Stomach (tissue), 19 donors: ENCODE measurements at places on chromosomes 1 and 21. TPM values are rescaled to one million over a fixed set of nuclear protein-coding genes. Genes with fewer than 3 reads are reported as not detected.

TMPRSS2 gene
- 329 TPM for total RNA-seq

GRCh38 chr21:36926989-36927718 lies 39.3 kb downstream of the HLCS start:
- DNase-seq: no peak
- no peak overlapping the region for H3K4me3 ChIP-seq
- H3K4me1 ChIP-seq: peaks cover 14% of the 10 kb centered on the region
- H3K27ac ChIP-seq: no peak overlapping the region

DNA sequence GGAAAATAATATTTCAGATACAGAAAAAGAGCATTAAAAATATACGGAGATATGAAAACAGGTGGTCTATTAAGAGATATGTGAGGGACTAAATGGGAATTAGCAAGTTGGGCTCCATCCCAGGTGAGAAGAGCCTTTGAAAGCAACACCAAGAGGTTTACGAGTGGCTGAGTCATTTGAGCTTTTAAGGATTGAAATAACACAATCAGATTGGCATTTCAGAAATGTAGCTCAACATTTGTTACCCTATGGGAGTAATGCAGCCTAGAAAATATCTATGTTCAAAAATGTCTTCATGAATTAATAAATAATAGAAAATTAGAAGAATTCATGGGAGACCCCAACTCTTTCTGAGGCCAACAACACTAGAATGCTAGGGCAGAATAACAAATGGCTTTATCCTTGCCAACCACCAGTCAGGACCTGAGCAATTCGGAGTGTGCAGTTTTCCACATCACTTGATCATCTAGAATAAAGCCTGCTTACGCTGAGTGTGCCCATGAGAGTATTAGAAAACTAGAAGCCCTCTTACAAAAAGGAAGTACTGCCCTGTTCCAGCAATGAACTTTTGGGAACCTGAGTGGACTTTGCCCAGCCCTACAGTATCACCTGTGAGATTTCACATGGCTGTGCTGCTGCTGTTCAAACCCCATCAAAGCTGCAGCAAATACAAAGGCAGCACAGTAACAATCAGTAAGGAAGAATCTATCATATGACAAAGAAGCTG lies 538.0 kb upstream of the CAMK1G start:
- DNase-seq: peak; percentile 34
- no peak overlapping the region for H3K4me3 ChIP-seq
- H3K4me1 ChIP-seq: no peaks in the 10 kb centered on the region
- H3K27ac ChIP-seq: no peak overlapping the region
- H3K27me3 ChIP-seq: no peaks in the 10 kb centered on the region

GRCh38 chr1:220803401-220804201 lies 16.9 kb downstream of the MTARC1 start:
- peaks cover 15% of the 10 kb centered on the region for H3K4me1 ChIP-seq
- peaks cover 27% of the 10 kb centered on the region for H3K36me3 ChIP-seq
- no peak overlapping the region for H3K4me3 ChIP-seq
- H3K27me3 ChIP-seq: no peaks in the 10 kb centered on the region
- no peak for DNase-seq
- H3K27ac ChIP-seq: no peak overlapping the region

- H3K4me3 ChIP-seq: no peak overlapping the region
- H3K36me3 ChIP-seq: peaks cover 14% of the 10 kb centered on the region
- DNase-seq: no peak
- no peak overlapping the region for H3K27ac ChIP-seq
- H3K4me1 ChIP-seq: peaks cover 64% of the 10 kb centered on the region
- H3K27me3 ChIP-seq: no peaks in the 10 kb centered on the region
These were observed 21.3 kb upstream of the PHTF1 start for GRCh38 chr1:113780374-113781146.

GRCh38 chr21:42855171-42855936 lies 24.0 kb downstream of the WDR4 start:
- H3K27ac ChIP-seq: no peak overlapping the region
- H3K27me3 ChIP-seq: no peaks in the 10 kb centered on the region
- H3K4me1 ChIP-seq: no peaks in the 10 kb centered on the region
- peaks cover 100% of the 10 kb centered on the region for H3K36me3 ChIP-seq
- H3K4me3 ChIP-seq: no peak overlapping the region
- no peak for DNase-seq

DNA sequence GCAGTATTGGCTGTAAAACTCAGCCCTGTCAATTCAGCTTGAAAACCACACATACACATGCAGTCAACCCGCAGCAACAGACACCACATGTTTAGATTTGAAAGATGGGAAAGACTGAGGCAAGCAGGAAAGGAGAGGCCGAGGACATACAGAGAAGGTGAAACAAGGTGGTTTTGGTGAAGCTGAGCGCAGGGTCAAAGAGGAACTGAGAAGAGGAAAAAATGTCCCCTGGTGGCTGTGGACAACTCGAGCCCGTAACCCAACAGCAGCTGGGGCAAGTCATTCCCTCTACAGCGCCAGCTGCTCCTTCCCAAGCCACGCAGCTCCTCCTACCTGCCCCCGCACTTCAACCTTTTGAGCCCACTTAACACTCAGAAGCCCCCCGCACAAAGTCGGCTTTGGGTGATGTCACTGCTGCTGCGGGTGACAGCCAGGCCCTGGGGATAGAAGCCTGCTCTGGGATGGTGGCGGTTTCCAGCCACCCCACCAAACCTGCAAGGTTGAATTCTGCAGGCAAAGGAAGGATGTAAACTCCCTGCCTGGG lies 63.0 kb downstream of the KCNN3 start:
- peaks cover 14% of the 10 kb centered on the region for H3K4me1 ChIP-seq
- no peaks in the 10 kb centered on the region for H3K36me3 ChIP-seq
- no peak for DNase-seq
- peaks cover 48% of the 10 kb centered on the region for H3K27me3 ChIP-seq
- no peak overlapping the region for H3K4me3 ChIP-seq
- no peak overlapping the region for H3K27ac ChIP-seq

DNA sequence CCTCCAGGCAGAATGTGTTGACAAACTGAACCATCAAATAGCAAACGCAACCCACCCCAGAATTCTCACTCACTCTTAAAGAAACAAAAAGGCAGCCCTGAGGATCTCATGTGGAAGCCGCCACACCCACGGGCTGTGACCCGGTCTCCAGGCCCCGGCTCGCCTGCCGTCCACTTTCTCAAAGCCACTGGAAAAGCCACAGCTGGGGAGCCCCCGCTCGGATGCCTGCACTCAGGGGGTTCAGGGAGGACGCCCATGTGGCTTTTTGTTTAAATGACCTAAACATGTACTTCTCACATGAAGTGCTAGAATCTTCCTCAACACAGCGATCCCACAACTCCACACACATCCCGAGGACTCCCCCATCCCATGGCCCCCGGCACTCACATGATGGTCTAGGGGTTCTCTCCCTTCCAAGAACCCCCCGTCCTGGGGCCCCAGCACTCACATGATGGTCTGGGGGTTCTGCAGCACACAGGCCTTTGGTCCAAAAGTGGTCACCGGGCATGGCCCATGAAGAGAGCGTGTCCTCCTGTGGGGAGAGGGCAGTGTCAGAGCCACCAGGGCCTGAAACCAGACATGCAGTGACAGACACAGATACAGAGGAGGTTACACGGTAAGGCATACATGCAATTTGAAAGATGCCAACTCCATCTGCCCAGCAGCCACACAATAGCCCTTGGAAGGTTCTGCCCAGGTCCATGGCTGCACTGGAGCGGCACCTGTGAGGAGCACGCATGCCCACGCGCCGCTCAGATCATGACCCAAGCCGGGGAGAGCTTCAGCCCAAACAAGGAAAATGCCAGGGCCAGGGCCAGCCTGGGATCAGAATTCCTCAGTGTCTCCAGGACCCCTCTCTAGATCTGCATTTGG lies 16.5 kb downstream of the NADK start:
- H3K36me3 ChIP-seq: peaks cover 86% of the 10 kb centered on the region
- DNase-seq: no peak
- H3K27me3 ChIP-seq: no peaks in the 10 kb centered on the region
- H3K4me1 ChIP-seq: peaks cover 30% of the 10 kb centered on the region
- H3K27ac ChIP-seq: no peak overlapping the region
- H3K4me3 ChIP-seq: no peak overlapping the region

MCOLN2 gene
- not detected for total RNA-seq
